ENCODE measurements at places on chromosomes 4 and X. TPM values are rescaled to one million over a fixed set of nuclear protein-coding genes. Genes with fewer than 3 reads are reported as not detected.

Gene TRAM1L1
- total RNA-seq, result 5.9 TPM

Gene MGAT4D
- not detected for total RNA-seq

Gene XPNPEP2
- total RNA-seq, result 0.39 TPM

Gene UCHL1
- total RNA-seq, result 168 TPM

DNA sequence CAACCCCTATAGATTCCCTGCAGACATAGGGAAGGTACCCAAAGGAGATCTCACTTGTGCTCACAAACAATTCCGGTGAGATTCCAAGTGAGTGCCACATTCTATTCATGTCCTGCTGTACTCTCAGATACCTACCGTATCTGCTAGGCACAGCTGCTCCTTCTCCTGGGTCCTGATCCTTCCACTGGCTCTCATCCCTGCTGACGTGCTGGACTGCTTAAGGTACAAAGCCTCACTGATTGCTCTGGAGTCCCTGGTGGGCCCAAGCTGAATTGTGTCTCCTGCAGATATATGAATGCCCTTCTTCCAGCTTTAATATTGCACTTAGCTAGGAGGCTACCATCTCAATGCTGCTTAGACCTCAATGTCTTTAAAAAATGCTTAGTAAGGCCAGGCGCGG is 2.4 kb downstream of the TCEAL1 start:
- H3K4me3 ChIP-seq, result no peak overlapping the region
- H3K4me1 ChIP-seq, result peaks cover 7% of the 10 kb centered on the region
- no peaks in the 10 kb centered on the region for H3K27me3 ChIP-seq
- H3K27ac ChIP-seq, result no peak overlapping the region
- no peak for DNase-seq
- H3K36me3 ChIP-seq, result no peaks in the 10 kb centered on the region

- H3K4me1 ChIP-seq, result peaks cover 9% of the 10 kb centered on the region
- H3K36me3 ChIP-seq, result no peaks in the 10 kb centered on the region
- DNase-seq, result no peak
- H3K27ac ChIP-seq, result no peak overlapping the region
- H3K4me3 ChIP-seq, result no peak overlapping the region
- no peaks in the 10 kb centered on the region for H3K27me3 ChIP-seq
Observed at GRCh38 chr4:54386042-54386669, 157.1 kb downstream of the PDGFRA start.

- peaks cover 2% of the 10 kb centered on the region for H3K36me3 ChIP-seq
- no peak overlapping the region for H3K4me3 ChIP-seq
- peaks cover 21% of the 10 kb centered on the region for H3K4me1 ChIP-seq
- no peak overlapping the region for H3K27ac ChIP-seq
- H3K27me3 ChIP-seq, result no peaks in the 10 kb centered on the region
Observed at GRCh38 chr4:137768196-137768595, 235.9 kb upstream of the PCDH18 start.

- H3K27ac ChIP-seq, result no peak overlapping the region
- H3K27me3 ChIP-seq, result peaks cover 95% of the 10 kb centered on the region
- no peak overlapping the region for H3K4me3 ChIP-seq
- H3K36me3 ChIP-seq, result peaks cover 8% of the 10 kb centered on the region
- peaks cover 22% of the 10 kb centered on the region for H3K4me1 ChIP-seq
Observed at GRCh38 chr4:112521123-112522023, 5.4 kb upstream of the NEUROG2 start.

DNA sequence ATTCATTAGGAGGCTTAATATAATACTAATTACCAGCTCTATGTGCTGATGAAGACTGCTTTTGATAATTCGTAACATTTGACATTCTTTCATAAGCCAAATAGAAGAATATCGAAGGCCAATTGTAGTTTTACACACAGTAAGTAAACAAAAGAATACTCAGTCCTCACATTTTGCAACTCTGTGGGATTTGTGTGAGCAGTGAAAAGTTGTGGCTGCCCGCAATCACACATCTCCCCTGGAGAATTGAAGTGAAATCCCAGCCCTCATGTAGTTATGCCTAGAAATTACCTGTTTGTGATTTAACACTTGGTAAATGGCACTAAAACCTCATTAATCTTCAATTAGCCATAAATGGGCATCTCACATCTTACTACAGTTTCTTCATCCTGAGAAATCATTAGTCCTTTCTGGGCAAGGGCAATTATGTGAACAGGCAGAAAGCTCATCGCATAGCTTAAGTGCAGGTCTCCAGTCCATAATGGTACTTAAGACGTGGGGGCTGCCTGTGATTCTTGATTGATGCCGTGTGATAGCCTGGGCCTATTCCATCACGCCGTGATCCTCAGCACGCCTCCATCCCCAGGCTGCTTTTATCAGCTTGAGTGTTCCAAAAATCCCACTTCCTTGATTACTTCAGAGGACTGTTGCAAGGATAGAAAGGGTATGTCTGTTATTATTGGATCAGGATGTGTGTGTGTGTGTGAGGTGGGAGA is 97.9 kb upstream of the METTL14 start:
- H3K36me3 ChIP-seq, result no peaks in the 10 kb centered on the region
- H3K4me1 ChIP-seq, result peaks cover 8% of the 10 kb centered on the region
- peaks cover 56% of the 10 kb centered on the region for H3K27me3 ChIP-seq
- no peak for DNase-seq
- H3K4me3 ChIP-seq, result no peak overlapping the region
- H3K27ac ChIP-seq, result no peak overlapping the region

DNA sequence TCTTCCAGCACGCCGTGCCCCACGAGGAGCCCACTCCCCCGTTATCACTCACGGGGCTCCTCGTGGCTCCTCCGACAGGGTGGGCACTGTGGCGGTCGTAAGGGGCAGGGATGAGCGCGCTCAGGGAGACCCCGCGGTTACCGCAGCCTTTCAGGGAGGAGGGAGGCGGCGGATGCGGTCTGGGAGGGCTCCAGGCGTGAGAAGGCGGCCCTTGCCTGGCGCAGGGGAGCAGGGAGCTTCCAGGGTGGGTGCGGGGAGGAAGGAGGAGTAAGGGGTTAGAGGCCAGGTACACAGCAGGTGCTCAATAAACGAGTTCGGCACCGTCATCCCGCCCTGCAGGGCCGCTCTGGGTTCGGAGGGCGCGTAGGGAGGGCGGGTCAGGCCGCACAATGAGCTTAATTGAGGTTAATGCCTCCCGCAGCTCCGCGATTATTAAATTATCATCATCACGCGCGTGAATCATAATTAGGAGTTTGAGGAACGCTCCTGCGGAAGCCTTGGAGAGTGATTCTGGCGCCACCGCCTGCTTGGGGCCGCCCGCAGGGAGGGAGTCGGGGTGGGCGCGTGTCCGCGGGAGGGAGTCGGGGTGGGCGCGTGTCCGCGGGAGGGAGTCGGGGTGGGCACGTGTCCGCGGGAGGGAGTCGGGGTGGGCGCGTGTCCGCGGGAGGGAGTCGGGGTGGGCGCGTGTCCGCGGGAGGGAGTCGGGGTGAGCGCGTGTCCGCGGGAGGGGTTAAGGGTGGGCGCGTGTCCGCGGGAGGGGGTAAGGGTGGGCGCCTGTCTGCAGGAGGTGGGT is 7.6 kb upstream of the NKX1-1 start:
- H3K36me3 ChIP-seq, result no peaks in the 10 kb centered on the region
- no peaks in the 10 kb centered on the region for H3K27me3 ChIP-seq
- no peaks in the 10 kb centered on the region for H3K4me1 ChIP-seq
- no peak overlapping the region for H3K4me3 ChIP-seq
- peak; percentile 51 for DNase-seq

DNA sequence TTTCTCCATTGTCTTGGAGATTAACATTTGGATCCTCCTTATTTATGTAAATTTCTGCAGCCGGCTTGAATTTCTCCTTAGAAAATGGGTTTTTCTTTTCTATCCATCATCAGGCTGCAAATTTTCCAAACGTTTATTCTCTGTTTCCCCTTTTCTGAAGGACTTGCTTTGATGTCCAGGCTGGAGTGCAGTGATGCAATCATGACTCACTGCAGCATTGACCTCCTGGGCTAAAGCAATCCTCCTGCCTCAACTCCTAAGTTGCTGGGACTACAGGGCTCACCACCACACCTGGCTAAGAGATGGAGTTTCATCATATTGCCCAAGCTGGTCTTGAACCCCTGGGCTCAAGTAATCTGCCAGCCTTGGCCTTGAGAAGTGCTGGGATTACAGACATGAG is 144.0 kb upstream of the ZXDB start:
- no peak overlapping the region for H3K27ac ChIP-seq
- H3K4me3 ChIP-seq, result no peak overlapping the region
- DNase-seq, result no peak
- no peaks in the 10 kb centered on the region for H3K27me3 ChIP-seq
- H3K36me3 ChIP-seq, result no peaks in the 10 kb centered on the region
- no peaks in the 10 kb centered on the region for H3K4me1 ChIP-seq

DNA sequence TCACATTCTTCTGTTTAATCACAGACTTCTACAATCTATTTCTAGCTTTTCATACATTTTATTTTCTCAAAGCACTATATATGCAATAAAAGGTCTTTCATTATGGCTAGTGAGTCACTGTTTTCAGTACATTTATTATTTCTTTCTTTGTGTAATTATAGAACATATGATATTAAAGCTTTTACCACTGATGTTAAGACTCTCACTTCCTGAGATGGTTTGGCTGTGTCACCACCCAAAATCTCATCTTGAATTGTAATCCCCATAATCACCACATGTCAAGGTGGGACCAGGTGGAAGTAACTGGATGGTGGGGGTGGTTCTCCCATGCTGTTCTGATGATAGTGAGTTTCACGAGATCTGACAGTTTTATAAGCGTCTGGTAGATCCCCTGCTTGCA is 41.9 kb downstream of the UBA6 start:
- H3K4me3 ChIP-seq, result no peak overlapping the region
- no peak overlapping the region for H3K27ac ChIP-seq
- peaks cover 79% of the 10 kb centered on the region for H3K36me3 ChIP-seq

DNA sequence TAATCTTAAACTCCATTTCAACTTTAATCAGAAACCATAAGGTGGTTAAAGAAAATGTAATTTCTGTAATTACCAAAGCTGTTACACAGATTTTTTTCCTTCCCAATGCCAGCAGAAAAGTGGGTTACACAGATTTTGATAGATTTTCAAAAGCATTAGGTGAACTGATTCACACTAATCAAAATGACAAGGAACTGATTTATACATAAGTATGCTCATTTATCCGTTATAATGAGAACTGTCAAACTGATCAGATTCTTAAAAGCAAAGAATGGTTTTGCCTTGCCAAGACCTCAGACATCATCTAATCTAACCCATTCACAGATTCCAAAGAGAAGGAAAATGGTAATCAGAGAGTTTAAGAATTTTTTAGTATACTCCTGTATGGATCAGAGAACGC is 5.2 kb downstream of the UGDH start:
- peaks cover 55% of the 10 kb centered on the region for H3K4me1 ChIP-seq
- DNase-seq, result no peak
- peak overlapping the region; percentile 98 for H3K27ac ChIP-seq
- peak overlapping the region; percentile 58 for H3K4me3 ChIP-seq

- no peak overlapping the region for H3K4me3 ChIP-seq
- DNase-seq, result no peak
- peaks cover 2% of the 10 kb centered on the region for H3K27me3 ChIP-seq
- H3K4me1 ChIP-seq, result peaks cover 2% of the 10 kb centered on the region
- H3K27ac ChIP-seq, result no peak overlapping the region
Observed at GRCh38 chrX:100948557-100948956, 19.8 kb upstream of the XKRX start.

DNA sequence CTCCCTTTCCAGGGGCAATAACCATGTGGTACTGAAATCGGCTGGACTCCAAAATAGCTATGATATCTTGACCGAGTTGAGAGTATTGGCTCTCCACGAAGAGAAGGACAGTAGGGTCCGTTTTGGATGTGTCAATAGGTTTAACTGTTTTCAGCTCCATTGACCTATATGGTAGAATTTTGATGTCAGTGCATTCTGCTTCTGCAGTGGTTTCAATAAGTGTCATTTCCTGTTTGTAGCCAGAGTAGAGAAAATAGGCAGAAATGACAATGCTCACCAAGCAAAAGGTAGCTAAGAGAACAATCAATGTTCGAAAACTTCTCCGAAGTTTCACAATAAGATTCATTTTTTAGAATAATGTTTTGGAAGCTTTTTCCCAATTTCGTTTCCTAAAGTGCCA is 36.7 kb downstream of the NDST4 start:
- H3K27ac ChIP-seq, result no peak overlapping the region
- no peaks in the 10 kb centered on the region for H3K27me3 ChIP-seq
- no peak overlapping the region for H3K4me3 ChIP-seq
- H3K4me1 ChIP-seq, result peaks cover under 1% of the 10 kb centered on the region

DNA sequence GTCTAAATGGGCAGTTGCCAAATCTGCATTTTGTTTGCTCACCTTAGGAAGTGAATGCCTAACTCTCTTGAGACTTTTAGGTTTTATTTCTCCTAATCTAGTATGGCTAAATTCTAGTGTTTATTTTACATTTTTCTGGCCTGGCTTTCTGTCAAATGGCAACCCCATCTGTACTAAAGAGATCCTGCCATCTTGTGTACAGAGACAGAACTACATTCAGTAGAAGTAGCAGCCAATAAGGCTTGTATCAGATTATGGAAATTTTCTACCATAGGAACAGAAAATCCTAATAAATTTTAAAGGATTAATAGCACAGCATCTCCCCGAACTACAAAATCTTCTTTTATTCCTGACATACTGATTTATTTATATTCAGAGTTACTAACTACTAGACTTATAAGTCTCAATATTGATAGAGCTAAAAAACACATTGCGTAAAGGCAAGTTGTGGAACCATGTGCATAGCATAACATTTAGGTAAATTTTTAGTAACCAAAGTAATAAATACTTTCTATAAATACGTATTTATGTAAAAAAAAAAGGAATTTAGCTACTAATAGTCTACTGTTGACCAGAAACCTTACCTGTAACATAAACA is 45.5 kb downstream of the TMEM144 start:
- no peaks in the 10 kb centered on the region for H3K36me3 ChIP-seq
- H3K27ac ChIP-seq, result no peak overlapping the region

Data from osteocyte (in vitro differentiated cells).